Osteoblast (primary cell): ENCODE measurements at places on chromosomes 16 and 17. TPM values are rescaled to one million over a fixed set of nuclear protein-coding genes. Genes with fewer than 3 reads are reported as not detected.
A peak's percentile ranks its signal among the peaks of the same experiment; 100 is the strongest.

DNA sequence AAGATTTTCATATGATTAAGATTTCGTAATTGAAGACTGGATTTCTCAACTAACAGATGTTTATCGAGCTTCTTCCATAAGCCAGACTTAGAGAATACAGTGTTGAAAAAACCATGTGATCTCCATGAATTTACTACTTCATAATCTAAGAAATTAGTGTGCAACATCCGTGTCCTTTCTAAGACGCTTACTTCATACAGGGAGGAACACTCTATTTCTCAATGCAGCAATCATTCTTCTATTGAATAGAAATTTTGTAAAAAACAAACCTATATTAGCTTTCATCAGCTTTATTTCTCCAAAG, 946.3 kb downstream of the KCNJ2 start:
- no peak for DNase-seq

DNA sequence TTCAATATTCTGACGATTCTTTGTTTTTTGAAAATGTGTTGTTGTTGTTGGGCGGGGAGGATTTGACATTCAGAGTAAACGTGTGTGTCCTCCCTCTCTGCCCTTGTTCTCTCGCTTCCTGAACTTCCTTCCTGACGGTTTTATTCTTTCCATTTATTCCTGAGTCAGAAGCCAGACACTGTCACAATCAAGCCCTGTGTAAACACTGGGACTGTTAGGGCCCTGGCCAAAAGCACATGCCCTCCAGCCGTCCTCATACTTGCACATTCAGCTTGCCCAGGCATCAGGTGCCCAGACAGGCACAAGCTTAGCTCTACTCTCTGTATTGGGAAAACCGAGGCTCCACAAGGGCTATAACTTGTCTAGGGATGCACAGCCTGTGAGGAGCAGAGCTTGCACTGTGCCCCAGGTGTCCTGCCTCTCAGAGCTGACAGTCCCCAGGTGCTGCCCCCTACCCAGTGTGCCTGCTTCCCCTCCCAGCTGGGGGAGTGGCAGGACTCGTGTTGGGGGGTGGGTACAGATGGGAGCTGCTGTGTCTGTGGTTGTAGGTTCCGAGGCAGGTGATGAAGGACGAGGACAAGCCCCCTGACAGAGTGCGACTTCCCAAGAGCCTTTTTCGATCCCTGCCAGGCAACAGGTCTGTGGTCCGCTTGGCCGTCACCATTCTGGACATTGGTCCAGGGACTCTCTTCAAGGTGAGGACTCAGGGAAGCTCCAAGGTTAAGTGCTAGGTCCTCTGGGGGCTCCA, 9.7 kb downstream of the ADGRG3 start:
- peak; percentile 64 for DNase-seq

DNA sequence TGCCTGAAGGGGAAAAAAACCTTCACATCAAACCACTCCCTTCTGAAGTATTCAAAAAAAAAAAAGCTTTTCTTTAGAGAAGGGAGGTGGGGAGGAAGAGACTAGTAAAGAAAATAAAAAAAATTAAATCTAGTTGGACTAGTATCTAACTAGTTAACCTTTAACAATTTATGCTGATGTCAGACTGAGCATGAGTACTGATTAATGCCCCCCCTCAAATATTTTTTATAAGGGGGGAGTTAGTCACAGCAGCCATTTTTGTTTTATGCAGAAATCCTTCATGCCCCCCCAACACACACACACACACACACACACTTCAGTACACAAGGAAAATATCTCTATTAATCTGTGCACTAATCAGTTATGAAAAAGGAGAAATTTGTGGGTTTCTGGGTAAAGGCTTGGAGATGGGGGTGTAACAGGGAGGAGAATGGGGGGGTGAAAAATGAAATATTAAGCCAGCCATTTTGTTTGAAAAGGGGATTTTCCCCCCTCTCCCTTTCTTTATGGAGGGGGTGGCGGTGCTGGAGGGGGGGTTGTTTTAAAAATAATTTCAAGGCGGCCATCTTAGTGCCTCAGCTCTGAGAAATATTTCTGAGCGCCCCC, 4.7 kb upstream of the CHD3 start:
- peak; percentile 88 for DNase-seq

DNA sequence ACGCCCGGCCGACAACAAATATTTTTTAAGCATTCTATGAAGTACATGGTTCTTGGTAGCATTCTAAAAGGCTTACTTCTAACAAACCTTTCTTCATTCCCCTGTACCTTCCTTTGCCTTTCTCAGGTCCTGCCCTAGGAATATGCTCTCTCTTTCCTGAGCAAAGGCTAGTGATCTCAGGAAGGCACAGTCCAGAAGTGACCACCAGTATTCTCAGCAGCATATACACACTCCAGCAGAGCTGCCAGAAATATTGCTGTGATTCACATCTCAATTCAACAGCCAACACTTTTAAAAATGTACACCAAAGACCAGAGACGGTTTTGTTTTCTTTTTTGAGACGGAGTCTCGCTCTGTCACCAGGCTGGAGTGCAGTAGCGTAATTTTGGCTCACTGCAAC, 41.4 kb upstream of the ANKFY1 start:
- no peak for DNase-seq

DNA sequence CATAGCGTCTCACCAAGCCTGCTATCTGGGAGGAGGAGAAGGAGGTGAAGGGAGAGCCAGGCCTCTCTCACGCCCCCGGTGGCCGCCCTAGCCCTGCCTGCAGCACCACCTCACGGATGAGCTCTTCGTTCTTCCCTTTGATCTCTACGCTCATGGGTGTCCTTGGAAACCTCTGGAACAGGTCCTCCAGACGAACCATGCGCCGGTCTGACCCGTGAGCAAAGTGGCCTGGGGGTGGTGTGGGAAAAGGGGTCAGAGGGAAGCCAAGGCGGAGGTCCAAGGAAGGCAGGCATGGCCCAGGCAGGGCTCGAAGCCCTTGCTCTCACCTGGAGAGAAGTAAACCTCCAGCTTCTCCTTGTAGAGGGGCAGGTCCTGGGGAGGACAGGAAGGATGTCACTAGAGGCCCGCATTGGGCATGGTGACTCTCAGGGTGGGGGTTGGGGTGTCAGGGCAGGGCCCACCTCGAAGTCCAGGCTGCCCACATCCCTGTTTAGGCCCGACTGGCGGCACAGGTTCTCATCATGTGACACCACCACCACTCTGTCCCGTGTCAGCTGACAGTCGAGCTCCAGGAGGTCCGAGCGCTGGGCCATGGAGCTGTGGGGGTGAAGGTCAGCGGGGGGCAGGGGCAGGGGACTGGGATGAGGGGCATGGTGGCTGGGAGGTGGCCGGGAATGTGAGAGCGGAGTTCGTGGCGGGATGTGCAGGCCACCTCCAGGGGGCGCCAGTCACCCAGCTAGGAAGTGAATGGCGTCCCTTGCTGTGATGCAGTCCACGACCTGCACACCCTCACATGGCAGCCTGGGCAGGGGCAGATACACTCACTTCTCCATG, 923 bp downstream of the GDPD3 start:
- DNase-seq: peak; percentile 96

GRCh38 chr17:9974448-9975381, 69.6 kb upstream of the RCVRN start:
- no peak for DNase-seq

GRCh38 chr17:79221597-79221996, 147.0 kb downstream of the ENGASE start:
- peak; percentile 15 for DNase-seq

DNA sequence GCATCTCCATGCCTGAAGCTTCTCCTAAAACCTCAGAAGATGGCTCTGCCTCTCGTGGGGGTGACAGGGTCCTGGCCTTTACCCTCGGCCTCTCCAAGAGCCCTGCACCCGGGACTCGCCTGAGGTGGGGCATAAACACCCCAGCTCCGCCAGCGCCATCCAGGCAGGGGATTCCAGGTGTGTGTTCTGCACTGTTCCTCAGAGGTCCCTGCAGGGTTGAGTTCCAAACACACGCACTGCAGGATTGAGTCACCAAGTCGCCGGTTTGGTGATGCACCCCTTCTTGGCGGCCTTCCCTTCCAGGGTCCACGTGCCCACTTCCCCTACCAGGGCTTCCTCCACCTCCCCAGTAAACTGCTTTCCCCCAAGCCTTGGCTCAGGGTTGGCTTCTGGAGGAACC, 40.0 kb upstream of the RBFOX3 start:
- DNase-seq: no peak

- DNase-seq: peak; percentile 92
Measured at GRCh38 chr16:70635336-70636016, 10.9 kb upstream of the IL34 start.

DNA sequence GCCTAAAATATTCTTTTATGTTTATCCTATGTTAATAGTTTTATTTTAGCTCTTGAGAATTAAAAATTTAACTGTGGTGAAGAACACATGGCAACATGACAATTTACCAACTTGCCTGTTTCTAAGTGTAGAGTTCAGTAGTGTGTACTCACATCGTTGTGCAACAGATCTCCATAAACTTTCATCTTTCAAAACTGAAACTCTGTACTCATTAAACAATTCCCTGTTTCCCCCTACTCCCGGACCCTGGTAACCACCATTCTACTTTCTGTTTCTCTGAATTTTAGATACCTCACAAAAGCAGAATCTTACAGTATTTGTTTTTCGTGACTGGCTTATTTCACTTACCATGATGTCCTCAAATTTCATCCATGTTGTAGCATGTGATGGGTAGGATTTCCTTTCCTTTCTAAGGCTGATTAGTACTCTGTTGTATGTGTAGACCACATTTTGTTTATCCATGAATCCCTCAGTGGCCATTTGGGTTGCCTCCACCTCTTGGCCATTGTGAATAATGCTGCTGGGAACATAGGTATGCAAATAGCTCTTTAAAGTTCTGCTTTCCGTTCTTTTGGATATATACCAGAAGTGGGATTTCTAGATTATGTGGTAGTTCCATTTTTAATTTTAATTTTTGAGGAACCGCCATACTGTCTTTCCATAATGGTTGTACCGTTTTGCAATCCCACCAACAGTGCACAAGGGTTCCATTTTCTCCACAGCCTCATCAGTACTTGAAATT, 17.4 kb downstream of the IST1 start:
- no peak for DNase-seq

- DNase-seq: no peak
Measured at GRCh38 chr16:54564841-54565240, 278.3 kb upstream of the IRX3 start.

- DNase-seq: no peak
Measured at GRCh38 chr17:59254742-59255141, 34.4 kb downstream of the GDPD1 start.

DNA sequence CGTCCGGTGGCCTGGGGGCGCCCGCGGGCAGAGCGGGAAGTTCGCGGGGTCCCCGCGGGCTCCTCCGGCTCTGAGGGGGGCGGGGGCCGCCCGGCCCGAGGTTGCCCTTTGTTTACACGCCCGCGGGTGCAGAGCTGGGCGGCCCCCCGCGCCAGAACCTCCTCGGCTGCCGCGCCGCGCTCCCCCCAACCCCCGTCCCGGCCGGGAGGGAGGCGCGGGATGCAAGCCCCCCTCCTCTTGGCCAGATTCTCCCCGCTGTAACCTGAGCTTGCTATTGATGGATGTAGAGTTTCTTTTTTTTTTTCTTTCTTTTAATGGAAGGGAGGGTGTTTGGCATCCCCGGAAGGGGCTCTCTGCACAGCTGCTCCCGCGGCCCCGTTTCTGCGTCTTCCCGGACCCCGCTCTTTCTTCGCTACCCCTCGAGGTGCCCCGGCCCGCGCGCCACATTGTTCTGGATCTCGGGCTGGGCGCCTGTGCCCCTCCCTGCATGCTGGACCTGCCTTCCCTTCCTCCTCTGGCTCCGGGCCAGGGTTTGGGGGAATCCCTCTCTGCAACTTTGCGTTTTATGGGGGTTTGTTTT, 646 bp downstream of the CBX2 start:
- DNase-seq: peak; percentile 88

- peak; percentile 82 for DNase-seq
Measured at GRCh38 chr17:63528183-63528582, 5.0 kb downstream of the KCNH6 start.

- no peak for DNase-seq
Measured at GRCh38 chr17:80008848-80009247, 26.8 kb downstream of the TBC1D16 start.

- peak; percentile 44 for DNase-seq
Measured at GRCh38 chr17:65433592-65433991, 127.9 kb downstream of the AXIN2 start.

DNA sequence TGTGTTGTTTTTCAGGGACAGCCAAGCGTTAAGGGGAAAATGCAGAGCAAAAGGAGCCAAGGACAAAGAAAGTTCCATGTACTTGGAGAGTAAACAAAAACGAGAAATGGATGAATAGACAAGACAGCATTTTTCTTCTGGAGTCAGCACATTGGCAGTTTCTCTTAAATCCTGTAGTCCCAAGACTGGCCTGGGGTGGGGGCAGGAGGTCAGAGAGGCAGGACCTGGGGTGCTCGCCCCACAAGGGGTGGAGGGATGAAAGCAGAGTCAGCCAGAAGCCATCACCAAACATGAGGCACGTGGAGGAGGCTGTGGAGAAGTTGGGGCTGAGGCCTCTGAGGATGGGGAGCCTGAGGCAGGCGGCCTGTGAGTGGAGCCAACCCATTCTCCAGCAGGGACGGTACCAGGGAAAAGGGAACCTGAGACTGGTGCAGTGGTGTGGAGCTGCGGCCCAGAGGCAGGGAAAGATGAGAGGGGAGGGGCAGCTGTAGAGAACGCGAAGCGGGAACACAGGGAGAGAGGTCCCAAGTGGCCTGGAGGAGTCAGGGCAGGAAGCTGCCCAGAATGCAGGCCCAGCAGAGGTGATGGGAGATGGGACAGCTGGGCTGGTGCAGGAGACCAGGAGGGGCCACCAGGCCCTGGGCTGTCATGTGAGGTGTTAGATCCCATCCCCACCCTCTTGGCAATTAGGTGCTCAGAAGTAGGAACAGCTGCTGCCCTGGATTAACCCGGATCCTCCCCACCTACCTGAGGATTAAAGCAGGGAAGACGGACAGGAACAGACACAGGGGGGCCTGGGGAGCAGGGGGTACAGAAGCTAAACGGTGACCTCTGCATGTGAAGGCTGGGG, 3.3 kb downstream of the TLCD3B start:
- no peak for DNase-seq

Gene CSH2
- total RNA-seq: not detected in 2 replicates

Gene PCTP
- total RNA-seq: 9.4 and 9.8 TPM in 2 replicates

Gene TBC1D3
- not detected in 2 replicates for total RNA-seq

Gene TNFRSF13B
- total RNA-seq: not detected in 2 replicates

Gene DOC2B
- not detected in 2 replicates for total RNA-seq

Gene OSGIN1
- total RNA-seq: 3.6 and 5.0 TPM in 2 replicates

Gene SLC13A2
- total RNA-seq: not detected in 2 replicates

Gene EXOC3L1
- total RNA-seq: not detected in 2 replicates

Gene BCAR1
- total RNA-seq: 66.9 and 75.3 TPM in 2 replicates

Gene TERB1
- 0.29 and 0.36 TPM in 2 replicates for total RNA-seq

Gene ENPP7
- not detected in 2 replicates for total RNA-seq

Gene P2RX1
- total RNA-seq: under 0.01 TPM in 1 of 2 replicates, not detected in the other

Gene TEX19
- total RNA-seq: under 0.01 and 0.29 TPM in 2 replicates

Gene HOXB2
- total RNA-seq: 2.1 and 3.3 TPM in 2 replicates

Gene GFAP
- total RNA-seq: under 0.01 TPM in 2 replicates

Gene PNPO
- 31.5 and 32.4 TPM in 2 replicates for total RNA-seq
